ENCODE measurements at places on chromosomes 4 and X. TPM values are rescaled to one million over a fixed set of nuclear protein-coding genes. Genes with fewer than 3 reads are reported as not detected.

FHIP1A gene
- 2.0 TPM for total RNA-seq

PLAC8 gene
- 4.2 TPM for total RNA-seq

CFAP47 gene
- 0.14 TPM for total RNA-seq

FAM236D gene
- not detected for total RNA-seq

UGT2B15 gene
- not detected for total RNA-seq

PPP4R3C gene
- not detected for total RNA-seq

EPHA5 gene
- total RNA-seq, result 0.27 TPM

F8A3 gene
- total RNA-seq, result 11.3 TPM

INTS6L gene
- total RNA-seq, result 8.7 TPM

XG gene
- 1.1 TPM for total RNA-seq

FGF13 gene
- total RNA-seq, result 9.6 TPM

CT45A3 gene
- not detected for total RNA-seq

XK gene
- 22.1 TPM for total RNA-seq

FRMPD4 gene
- 5.8 TPM for total RNA-seq

NXF2B gene
- total RNA-seq, result not detected
